Fibroblast of skin of left quadriceps (primary cell): ENCODE measurements at places on chromosomes 5 and 9.
A peak's percentile ranks its signal among the peaks of the same experiment; 100 is the strongest.

- no peak for DNase-seq
Measured at GRCh38 chr9:113566016-113566711, 102.6 kb downstream of the RGS3 start.

GRCh38 chr9:124860582-124861341, 995 bp downstream of the RPL35 start:
- DNase-seq = no peak

GRCh38 chr5:124726631-124727362, 19.6 kb downstream of the ZNF608 start:
- DNase-seq = no peak

DNA sequence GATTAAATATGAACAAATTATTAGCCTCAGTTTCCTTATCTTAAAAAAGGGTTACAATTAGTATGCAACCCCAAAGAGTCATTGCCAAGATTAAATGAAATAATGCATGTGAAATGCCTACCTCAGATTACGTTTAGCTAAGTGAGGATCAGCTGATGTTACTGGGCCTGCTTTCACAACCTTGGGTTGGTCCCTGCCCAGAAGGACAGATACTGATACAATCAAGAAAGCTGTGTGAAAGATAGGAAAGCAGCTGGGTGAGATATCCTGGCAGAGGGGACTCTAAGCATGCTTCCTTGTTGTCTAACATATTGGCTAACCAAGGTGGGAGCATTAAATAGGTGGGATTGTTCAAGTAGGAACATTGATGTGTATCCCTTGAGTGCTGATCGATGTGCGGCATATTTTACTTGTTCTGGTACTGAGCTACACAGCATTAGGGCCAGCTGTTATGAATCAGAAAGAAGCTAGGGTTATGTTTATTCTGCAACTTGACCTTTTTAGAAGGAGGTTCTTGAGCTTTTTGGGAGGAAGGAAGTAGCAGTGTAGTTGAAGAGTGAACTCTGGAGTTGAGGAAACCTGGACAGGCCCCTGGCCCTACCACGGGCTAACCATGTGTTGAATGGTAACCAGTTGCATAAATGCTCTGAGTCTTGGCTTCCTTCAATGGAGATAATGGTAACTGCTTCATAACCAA, 28.9 kb downstream of the SNX24 start:
- no peak for DNase-seq

- DNase-seq = no peak
Measured at GRCh38 chr9:131841765-131842318, 102.0 kb upstream of the RAPGEF1 start.

DNA sequence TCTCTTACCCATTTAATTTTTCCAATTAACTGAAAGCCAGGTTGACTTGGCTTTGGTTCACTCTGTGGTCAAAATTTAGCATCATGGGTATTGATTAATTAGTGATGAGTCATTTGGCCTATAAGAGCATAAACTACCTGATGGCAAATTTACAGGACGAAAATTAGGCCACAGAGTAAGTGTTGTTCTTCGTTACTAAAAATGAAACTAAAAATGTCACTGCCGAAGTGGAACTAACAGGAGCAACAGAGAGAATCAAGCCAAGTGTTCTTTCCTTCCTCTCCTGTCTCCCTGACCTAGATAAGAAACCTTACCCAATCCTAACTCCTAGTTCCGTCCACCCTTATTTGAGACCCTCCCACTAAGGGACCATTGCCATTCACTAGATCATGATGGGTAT, 176.9 kb downstream of the RAB3C start:
- no peak for DNase-seq

- no peak for DNase-seq
Measured at GRCh38 chr9:127424676-127424999, 456 bp downstream of the ZNF79 start.

- DNase-seq = no peak
Measured at GRCh38 chr9:10048994-10049393, 563.8 kb downstream of the PTPRD start.

- DNase-seq = no peak
Measured at GRCh38 chr5:11483630-11484029, 420.6 kb downstream of the CTNND2 start.

GRCh38 chr5:83377131-83377865, 94.2 kb upstream of the VCAN start:
- DNase-seq = peak; percentile 78

DNA sequence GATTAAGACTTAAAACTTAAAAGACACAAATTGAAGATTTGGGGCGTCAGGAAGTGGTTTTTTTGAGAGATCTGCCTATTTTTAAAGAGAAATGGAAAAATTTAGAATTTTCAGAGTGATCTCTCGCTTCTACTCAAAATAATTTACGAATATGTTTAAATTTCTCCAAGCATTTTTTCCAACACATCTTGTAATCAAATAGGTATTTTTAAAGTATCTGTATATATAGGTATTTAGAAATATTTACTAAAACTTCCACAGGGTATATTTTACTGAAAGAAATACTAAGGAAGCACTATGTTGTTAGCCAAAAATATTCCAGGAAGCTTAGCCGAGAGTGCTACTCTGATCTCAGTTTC, 9.8 kb upstream of the PCDHB1 start:
- DNase-seq = no peak

DNA sequence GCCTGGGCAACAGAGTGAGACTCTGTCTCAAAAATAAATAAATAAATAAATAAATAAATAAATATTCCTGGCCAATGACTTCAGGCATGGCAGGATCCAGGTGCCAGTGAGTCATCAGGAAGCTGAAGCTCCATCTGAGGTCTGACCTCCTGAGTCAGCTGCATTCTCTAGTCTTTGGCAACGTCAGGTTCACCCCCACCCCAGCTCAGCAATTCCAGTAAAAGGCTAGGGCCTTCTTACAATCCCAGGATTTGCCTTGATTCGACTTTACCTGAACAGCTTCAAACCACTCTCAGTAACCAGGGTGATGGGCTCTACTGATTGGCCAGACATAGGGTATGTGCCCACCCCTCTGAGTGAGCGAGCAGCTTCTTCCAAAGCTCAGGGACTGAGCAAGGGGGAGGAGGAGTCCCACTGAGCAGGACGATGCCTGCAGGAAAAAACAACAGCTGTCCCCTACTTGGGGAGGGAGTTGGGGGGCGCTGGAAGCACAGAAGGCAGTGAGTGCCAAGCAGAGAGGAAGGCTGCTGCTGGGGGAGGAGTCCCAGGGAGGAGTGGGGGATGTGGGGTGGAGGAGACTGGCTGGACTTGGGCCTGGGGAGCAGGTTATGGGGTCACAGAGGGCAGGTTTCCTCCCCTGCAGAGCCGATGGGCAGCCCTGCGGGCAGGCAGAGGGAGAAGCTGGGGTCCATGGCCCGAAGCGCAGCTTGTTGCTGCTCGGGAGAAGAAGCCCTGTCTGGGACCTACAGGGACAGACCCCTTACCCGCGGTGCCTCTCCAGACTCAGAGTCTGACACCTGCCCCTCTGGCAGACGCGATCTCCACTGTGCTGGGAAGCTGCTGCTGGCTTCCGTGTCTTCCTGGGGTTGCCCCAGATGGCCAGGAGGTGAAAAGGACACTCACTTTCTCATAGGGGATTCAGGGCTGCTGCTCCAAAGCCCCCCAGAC, 25.9 kb upstream of the UNC5A start:
- peak; percentile 50 for DNase-seq

DNA sequence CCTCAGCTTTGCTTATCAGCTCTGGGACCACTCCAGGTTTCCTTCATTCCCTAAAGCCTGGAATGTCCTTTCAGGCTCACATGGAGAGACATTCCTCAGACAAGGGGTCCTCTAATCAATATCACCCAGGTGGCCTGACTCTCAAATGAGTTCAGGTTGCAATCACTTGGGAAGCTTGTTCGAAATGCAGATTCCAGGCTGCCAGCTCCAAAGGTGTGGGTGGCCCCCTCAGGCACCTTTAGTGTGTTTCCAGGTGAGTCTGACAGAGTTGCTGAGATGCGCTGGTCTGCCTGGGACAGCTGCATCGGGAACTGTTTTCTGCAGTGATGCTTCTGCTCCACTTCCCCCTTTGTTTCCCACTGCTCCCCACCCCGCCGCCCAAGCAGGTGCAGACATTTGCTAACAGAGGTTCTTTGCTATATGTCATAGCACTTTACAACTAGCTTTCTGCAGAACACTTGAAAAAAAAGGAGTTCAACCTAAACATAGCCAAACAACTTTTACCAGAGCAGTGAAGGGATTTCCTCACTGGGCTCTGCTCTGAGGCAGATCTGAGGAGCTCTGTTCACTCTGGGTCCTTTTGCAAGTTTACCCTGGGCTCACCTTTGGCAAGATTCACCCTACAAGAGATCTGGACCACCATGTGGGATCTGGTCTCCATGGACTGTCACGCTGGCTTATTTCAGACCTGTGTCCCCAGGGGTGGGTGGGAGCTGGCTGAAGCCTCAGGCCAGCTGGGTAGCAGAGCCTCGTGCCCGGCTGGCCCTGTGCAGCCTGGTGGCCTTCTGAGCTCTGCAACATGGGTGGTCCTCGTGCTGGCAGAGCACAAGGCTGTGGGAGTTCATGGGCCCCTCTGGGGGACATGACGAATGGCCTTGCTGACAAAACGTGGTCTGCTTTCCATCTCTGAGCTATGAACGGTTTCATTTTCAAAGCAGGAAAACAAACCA, 539.6 kb downstream of the CCDC171 start:
- DNase-seq = peak; percentile 27

GRCh38 chr5:177359860-177360259, 2.1 kb downstream of the RGS14 start:
- no peak for DNase-seq

DNA sequence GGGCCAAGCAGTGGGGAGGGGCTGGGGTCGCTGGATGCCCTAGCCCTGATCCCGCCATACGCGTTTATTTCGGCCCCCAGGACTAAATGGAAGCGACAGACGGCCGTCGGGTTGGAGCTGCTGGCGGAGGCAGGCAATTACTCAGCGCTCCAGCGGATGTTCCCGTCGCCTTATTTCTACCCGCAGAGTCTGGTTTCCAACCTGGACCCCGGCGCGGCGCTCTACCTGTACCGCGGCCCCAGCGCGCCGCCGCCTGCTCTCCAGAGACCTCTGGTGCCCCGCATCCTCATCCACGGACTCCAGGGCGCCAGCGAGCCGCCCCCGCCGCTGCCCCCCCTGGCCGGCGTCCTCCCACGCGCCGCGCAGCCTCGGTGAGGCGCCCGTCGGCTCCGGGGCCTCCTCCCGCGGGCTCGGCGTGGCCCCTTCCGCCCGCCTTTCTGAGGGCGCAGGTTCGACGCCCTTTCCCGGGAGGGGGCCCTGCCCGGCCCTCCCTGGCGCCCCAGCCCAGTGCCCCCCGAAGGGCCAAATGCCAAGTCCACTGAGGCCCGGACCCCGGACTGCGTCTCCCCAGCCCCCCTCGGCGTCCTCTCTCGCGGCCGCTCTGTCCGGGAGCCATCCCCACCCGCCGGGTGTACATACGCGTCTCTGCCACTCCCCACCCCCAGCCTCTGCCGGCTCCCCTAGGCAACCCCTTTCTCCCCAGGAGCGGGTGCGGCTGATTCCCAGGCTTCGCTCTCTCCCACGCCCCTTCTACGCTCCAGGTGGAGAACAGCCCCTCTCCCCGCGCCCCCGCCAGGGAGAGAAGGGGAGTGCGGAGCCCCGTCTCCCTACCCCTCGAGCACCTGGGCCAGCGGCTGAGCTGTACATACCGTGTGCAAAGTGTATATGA, 7.0 kb downstream of the BARHL1 start:
- DNase-seq = no peak

- DNase-seq = no peak
Measured at GRCh38 chr5:151257731-151258181, 4.8 kb downstream of the GM2A start.

DNA sequence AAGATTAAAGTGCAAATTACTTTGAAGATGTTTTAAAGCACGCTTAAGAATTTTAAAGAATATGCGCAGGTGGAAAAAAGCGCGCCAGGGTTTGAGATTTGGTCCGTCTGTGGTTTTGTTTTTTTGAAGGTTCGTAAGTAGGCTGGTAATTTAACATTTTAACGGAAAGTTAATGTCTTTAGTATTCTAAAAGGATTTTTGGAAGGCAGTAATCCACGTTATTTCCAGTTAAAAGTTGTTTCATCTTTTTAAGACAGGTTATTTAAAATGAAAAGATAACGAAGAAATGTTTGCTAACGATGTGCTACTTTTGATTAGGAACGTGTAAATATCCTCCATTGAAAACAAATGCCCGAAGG, 1.9 kb downstream of the DMRT1 start:
- DNase-seq = no peak

- DNase-seq = no peak
Measured at GRCh38 chr5:55173687-55174230, 782 bp upstream of the CDC20B start.

GRCh38 chr5:174935854-174936474, 211.6 kb downstream of the MSX2 start:
- DNase-seq = peak; percentile 18

- no peak for DNase-seq
Measured at GRCh38 chr5:95070453-95070852, 214.4 kb downstream of the MCTP1 start.

GRCh38 chr5:74948031-74948546, 81.9 kb upstream of the FAM169A start:
- DNase-seq = no peak

- DNase-seq = no peak
Measured at GRCh38 chr5:81782811-81783210, 31.9 kb upstream of the SSBP2 start.

DNA sequence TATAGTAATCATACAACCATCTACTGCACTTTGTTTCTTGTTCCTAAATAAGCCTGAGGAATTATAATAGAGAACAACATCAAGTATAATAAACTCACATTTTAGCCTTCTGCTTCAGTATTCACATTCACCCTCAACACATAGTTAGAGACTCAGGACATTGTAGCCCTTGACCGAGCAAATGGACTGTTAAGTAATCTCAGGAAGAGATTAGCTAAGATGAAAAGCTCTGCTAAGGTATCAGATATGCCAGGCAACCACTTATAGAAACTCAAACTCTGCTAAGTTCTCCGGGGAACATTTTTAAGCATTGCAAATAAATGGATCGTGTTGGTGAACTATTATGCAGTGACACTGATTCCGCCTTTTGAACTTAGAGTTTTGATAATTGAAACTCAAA, 252.0 kb downstream of the DTWD2 start:
- no peak for DNase-seq
